GM19239 (cell line): ENCODE measurements at places on chromosomes 2 and 18.

GRCh38 chr18:50581517-50581916, 21.6 kb downstream of the MAPK4 start:
- no peak for DNase-seq

- DNase-seq = no peak
These were observed 42.8 kb upstream of the FSIP2 start for GRCh38 chr2:185695711-185696235.

DNA sequence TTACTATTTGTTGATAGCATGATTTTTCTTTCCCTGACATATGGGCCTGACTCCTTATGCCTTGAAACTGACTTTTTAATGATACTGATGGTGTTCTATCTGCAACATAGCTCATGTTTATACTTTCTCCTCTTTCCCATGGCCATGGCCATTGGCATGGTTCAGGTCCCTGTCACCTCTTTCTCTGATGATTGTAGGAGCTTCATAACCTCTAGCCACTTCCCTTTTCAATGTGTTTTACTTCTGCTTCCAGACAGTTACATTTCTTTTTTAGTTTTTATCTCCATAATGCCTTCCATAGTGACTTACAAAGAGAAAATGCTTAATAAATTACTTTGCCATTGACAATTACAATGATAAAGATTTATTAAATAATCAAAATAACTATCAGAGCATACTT, 177.9 kb upstream of the SETBP1 start:
- DNase-seq = no peak

- DNase-seq = no peak
These were observed 267.8 kb upstream of the NCKAP5 start for GRCh38 chr2:133835821-133836619.

GRCh38 chr18:43680096-43680495, 402.8 kb upstream of the SYT4 start:
- no peak for DNase-seq

GRCh38 chr2:127217470-127218325, 2.4 kb downstream of the CYP27C1 start:
- DNase-seq = no peak

GRCh38 chr18:32280911-32281310, 91.1 kb downstream of the MEP1B start:
- DNase-seq = no peak

DNA sequence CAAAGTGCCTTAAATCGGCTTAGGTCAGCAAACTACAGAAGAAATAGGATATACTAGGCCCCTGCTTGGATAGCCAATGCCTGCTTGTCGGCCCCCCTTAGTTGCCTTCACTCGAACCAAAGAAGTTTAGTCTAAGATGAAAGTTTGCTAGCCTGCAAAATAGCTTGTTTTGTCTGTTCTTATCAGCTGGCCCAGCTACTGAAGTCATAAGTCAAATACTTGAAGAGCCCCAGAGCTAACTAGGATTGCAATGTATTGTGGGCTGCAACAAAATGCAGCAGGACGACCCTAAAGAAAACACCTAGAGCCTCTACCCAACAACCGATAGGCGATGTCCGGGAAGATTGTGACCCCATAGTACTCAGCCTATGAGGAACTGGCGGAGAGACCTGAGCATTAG, 183.5 kb upstream of the HS6ST1 start:
- no peak for DNase-seq

DNA sequence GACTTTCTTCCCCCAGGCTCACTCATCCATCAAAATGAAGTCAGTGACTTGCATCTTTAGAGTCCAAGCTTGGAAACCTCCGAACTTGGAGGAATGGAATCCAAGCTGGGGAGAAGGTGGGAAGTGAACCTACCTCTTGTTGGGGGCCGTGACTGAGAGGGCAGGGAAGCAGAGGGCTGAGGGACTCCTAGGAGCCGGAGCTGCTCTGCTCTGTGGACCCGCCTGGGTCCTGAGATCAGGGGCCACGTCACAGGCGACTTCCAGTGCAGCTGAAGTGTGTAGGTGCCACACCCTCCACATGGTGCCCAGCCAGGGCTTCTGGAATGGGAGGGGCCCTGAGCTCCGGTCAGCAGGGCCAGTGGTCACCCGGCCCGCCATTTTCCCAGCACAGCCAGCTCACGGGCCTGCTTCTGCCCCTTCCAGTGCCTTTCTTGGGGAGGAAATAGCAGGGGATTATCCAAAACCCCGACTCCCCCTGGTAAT, 63.4 kb upstream of the OTOS start:
- no peak for DNase-seq

GRCh38 chr2:196725882-196726281, 73.6 kb downstream of the GTF3C3 start:
- DNase-seq = no peak

DNA sequence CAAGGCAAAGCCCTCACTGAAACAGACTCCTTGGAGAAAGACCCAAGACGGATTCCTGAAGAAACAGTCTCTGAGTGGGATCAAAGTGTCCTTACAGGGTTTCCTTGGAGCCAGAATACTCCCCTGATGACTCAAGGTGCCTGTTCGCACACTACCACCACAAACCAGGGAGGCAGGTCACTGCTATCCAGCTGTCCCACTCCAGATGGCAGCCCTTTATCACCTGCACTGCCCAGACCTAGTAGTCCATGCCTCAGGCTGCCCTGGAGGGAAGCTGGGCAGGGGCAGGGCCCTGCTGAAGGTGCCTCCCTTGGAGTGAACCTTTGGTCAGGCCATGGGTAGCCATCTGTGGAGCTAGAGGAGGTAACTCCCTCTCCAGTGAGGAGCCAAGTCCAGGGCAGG, 34.1 kb downstream of the TRABD2A start:
- DNase-seq = no peak

GRCh38 chr2:57218206-57218605, 828.4 kb upstream of the VRK2 start:
- no peak for DNase-seq

GRCh38 chr2:105376010-105376409, 22.8 kb downstream of the FHL2 start:
- no peak for DNase-seq
